ENCODE measurements at places on chromosomes 5 and 9.

- DNase-seq = no peak
Observed at GRCh38 chr9:131781069-131781468, 41.2 kb upstream of the RAPGEF1 start.

GRCh38 chr9:91729558-91729842, 220.5 kb downstream of the ROR2 start:
- DNase-seq = no peak

DNA sequence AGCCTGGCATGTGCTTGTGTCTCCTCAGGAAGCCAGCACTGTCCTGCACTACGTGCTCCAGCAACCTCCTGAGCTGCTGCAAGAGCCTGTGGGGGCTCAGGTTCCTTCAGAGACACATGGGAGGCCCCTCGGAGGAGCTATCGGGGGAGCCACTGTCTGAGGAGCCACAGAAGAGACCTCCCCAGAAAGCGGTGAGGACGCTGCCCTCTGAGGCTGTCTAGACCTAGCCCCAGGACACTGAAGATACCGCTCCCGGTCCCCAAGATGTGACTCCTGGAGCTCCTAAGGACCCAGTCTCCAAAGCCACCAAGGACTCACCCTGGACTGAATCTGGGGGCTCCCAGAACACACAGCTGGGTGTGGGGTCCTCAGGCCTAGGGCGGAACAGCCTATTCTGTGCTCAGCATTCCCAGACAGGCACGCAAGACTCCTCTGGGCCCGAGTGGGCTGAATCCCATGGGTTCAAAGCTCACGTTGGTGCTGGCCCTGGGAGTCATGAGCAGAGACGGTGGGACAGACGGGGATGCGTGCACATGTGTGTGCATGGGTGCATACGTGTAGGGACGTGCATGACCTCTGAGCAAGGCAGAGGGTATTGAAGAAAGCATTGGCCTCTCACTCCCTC, 50.0 kb downstream of the HRH2 start:
- DNase-seq = no peak

- DNase-seq = peak; percentile 17
Observed at GRCh38 chr9:33129886-33130881, 37.0 kb downstream of the B4GALT1 start.

DNA sequence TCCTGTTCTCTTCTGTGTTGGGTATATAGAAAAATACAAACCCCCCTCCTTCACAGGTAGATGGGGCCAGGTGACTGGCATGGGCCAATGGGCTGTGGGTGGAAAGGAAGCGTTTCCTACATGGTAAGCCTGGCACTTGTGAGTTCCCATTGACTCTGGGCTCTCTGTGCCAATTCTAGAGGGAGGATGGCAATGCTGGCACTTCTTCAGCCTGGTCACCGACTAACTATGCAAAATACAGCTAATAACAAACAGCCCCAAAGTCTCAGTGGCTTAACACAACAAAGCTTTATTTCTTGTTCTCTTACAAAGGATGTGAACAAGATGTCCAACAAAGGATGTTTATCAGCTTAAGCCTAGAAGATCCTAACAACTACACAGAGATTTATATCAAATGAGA, 258.1 kb downstream of the SYK start:
- peak; percentile 80 for DNase-seq

GRCh38 chr5:72194846-72195245, 87.6 kb downstream of the MAP1B start:
- DNase-seq = no peak

DNA sequence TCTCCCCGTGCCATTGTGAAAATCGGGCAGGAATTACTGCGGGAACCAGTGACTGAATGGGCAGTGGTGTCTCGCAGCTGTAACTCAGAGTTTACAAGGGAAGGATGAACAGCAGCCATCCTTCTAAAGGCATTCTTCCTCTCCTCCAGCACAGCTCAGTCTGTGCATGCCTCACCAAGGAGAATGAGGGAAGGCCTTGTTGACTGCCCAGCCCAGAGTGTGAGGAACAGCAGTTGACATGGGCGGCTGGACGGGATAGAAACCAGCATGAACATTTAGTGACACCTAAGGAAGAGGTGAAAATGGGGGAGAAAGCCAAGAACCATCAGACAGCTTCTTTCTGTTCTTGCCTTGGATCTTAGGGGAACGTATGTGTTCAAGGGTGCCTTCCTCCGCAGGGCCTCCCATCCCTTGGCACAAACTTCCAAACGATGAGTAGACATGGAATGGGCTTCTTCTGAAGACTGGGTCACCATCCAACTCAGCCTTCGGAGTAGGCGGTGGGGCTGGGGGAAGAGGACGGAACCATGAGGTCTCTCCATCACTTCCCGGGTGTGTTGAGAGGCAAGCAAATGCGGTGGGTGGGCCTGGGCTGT, 887 bp upstream of the PDE8B start:
- DNase-seq = no peak

DNA sequence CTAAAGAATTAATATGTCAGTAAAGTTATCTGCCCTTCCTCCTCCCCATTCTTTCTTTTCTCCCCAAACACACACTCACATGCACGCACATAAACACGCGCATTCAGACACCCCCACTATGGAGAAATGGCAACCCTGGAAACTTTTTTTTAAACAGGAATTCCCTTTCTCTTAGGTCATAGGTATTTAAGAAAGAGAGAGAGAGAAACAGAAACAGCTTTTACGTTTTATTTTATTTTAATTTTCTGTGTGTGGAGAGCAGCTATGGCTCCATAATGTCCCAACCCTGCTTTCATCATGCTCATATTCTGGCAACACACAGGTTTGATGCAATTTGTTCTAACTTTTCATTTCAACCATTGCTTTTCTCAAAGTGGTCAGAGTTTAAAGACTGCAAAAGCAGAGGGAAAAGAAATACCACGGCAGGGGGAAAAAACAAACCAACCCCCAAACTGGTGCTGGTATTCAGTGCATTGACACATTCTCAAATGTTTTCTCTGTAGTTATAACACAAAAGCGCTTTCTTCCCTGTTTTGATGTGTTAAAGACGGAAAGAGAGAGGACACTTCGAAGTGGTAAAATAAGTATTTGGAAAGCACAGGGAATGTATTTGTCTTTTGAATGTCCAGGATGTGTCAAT, 126.0 kb upstream of the TMEM161B start:
- DNase-seq = peak; percentile 83

- no peak for DNase-seq
Observed at GRCh38 chr9:17807613-17808282, 228.9 kb downstream of the SH3GL2 start.

DNA sequence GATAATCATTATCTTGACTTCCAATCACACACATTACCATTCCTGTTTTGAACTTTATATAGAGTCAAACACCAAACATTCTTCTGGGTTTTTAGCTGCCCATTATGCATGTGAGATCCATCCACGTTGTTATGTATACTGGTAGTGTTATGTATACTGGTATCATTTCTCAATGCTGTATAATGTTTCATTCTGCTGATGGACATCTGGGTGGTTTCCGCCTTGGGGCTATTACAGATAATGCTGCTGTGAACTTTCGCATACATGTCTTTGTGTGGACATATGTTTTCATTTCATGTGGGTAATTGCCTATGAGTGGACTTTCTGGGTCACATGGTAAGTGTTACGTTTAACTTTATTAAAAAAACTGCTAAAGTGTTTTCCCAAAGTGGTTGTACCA, 217.8 kb upstream of the EFNA5 start:
- no peak for DNase-seq

GRCh38 chr9:18184401-18184800, 289.6 kb upstream of the ADAMTSL1 start:
- no peak for DNase-seq

GRCh38 chr9:81829195-81829882, 98.9 kb upstream of the SPATA31D4 start:
- no peak for DNase-seq

DNA sequence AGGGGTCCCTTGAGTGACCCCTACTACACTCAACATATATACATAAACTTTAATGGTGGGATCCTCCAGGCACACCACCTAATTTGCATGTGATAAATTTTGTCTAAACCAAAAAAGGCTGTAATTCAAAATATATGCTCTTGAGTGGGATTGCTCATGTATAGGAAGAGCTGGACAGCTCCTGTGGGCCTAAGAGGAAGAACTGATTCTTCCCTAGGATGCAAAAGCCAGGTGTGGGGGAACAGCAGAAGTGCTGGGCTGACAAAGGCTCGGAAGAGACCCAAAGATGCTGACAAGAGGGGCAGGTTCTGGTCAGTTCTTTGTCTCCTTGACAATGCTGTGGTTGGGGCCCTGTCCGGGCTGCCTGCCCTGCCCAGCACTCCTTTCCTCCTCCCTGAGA, 43.9 kb downstream of the PCDH1 start:
- DNase-seq = no peak

GRCh38 chr9:128382261-128382660, 11.1 kb downstream of the URM1 start:
- peak; percentile 69 for DNase-seq

DNA sequence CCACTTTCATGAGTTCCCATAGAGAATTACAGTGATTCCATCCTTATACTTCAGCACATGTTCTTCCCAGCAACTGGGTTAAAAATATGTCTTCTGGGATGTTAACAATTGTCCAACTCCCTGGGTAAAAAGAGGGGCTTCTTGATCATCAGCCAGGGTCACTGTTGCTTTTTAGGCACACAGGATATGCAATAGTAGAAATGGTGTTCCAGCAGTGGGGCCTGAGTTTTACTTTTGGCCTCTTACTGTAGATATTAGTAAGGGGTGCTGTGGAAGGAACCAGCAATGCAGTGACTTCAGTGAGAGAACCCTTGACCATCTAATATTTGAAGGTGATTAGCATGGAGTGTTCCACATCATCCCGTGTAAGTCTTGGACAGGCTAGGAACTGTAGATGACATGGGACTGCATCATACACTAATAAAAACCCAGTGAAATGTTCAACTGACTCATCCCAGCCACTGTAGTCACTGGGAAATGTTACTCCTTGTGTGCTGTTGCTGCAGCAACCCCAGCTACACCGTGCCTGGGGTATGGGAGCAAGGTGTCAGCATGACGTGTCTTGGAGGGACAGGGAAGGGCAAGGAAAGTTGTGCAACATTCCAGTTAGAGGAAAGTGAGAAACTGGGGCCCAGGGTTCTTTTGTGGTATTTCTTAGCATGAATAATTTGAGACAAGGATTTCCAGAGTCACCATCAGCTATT, 610.9 kb downstream of the RAB3C start:
- DNase-seq = no peak

- no peak for DNase-seq
Observed at GRCh38 chr9:100228352-100228869, 124.3 kb downstream of the TEX10 start.

DNA sequence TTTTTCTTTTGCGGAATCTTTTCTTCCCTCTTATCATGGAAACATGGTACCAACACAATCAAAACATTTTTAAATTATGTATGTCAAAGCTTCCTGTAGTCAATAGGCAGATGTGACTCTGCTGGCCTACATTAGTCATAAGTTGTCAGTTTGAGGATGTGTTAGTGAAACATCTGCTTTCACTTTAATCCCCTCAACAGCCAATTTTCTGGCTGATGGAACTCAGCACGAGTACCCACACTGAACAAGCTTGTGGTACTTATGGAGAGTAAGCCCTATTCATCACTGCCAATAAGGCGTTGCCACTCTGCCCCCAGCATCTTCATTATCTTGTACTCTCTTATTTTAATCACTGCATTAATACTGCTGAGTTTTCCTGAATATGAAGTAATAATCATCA, 1034.4 kb downstream of the CDH9 start:
- no peak for DNase-seq

DNA sequence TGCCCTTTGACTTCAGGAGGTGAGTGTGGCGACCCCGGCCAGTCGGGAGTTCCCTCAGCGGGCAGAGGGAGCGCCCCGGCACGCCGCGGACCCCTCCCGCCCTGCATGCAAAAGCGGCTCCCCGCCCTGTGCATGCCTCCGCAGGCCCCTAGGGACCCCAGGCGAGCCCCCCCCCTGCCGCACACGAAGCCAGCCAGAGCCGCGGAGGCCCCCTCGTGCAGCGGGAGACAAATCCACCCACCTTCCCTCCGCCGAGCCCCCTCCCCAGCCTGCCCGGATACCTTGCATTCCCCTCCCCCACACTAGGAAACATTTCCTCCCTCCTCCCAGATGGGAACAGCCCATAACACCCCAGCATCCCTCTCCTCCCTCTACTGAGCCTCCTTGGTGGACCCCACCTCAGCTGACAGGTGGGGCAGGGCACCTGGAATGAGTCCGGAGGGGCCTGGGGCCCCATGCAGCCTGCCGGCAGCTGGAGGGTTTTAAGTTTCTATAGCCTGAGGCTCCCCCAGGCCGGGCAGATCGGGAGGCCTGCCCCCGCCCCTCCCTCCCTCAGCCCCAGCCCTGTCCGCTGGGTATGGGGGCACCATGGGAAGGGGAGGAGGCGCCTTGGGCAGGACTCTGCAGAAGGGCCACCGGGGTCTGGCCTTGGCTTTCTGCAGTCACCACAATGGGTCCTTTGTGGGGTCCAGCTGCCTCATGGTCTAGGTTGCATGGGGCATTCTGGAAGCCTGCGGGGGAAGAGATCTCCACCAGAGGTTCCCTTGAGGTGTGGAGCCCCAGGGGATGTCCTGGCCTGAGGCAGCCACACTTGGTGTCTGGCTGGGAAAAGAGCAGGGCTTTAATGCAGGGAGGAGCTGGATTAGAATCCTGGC, 601 bp downstream of the ERGIC1 start:
- DNase-seq = no peak

- DNase-seq = no peak
Observed at GRCh38 chr5:145484158-145484557, 351.0 kb downstream of the PRELID2 start.

DNA sequence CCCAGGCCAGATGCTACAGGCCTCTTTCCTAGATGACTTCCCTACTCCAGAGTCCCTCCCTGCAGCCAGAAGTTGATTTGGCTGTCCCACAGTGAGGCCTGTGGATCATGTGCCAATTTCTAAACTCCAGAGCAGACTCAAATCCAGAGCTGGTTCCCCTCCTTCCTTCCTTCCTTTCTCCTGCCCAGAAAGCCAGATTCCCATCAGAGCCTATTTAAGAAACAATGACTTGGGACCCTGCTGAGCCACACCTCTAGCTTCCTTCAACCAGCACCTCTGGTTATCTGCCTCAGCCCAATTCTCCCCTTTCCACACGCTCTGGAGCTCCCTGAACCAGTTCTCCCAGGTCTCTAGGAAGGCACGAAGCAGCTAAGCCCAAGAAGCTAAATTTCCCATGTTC, 7.2 kb downstream of the FAM219A start:
- no peak for DNase-seq

DNA sequence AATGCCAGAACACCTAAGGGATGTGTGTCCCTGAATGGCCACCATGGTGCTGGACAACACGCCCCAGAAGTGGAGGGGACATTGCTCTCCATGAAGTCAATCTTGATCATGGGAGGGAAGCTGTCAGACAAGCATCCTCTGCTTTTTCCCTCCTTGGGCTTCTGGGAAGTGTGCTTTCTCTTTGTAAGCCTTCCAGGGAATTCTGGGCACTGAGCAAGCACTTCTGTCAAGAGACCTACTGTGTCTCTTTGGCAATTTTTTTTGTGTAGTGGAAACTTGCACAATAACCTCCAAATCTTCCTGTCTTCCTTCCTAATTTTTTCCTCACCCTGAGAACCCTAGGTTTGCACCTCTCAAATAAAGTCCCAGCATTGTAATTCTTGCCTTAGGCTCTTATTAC, 132.0 kb downstream of the SEC61B start:
- DNase-seq = no peak

GRCh38 chr5:82365744-82366228, 87.6 kb upstream of the RPS23 start:
- no peak for DNase-seq

- no peak for DNase-seq
Observed at GRCh38 chr5:103407402-103407801, 148.8 kb downstream of the MACIR start.

GRCh38 chr5:2172471-2172870, 289.7 kb upstream of the IRX4 start:
- no peak for DNase-seq

GRCh38 chr5:173615884-173616576, 420 bp downstream of the BOD1 start:
- DNase-seq = peak; percentile 87

Data from pons (tissue), 1 donor.